ENCODE measurements at places on chromosomes 4 and X. TPM values are rescaled to one million over a fixed set of nuclear protein-coding genes. Genes with fewer than 3 reads are reported as not detected.

The BEND4 gene
- total RNA-seq: 11.5 TPM

The ZFP92 gene
- total RNA-seq: 1.9 TPM

The PTCHD1 gene
- 14.0 TPM for total RNA-seq

The WFS1 gene
- 5.1 TPM for total RNA-seq

The SPANXA1 gene
- total RNA-seq: not detected

The ITGB1BP2 gene
- 0.78 TPM for total RNA-seq

The GAGE13 gene
- total RNA-seq: not detected

The INTU gene
- total RNA-seq: 36.3 TPM

The FGFBP2 gene
- total RNA-seq: not detected

DNA sequence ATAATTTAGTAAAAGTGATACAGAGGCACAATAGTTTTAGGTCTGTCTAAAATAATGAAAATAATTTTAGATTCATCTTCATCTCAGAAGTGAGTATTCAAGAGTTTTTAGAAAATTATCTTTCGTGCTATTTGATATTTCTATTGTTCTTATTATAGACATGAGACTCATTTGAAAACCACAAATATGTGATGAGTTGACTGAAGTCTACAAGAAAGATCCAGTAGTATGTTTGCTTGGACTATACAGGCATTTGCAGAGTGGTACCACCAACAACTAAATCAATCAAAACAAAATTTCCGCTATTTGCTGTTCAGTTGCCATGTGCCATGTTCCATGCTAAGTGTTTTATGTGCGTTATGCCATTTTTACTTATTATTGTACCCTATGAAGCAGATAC lies 1318.5 kb downstream of the STIM2 start:
- DNase-seq: no peak

DNA sequence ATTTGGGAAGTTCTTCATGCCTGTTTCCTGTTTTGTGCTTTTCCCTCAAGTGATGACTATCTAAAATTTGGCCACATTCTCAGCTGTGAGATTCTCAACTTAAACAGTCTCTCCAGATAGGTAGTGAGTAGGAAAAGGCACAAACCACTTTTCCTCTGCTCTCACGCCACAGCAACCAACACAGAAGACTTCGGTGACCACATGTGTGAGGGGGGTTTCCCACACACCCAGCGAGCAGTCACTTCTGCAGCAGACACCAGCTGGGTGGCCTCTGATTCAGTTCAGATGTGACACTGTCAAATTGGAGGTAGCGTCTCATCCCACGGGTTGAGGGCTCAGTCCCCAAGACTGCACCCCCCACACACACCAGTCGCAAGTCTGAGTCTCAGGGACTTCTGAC lies 25.1 kb upstream of the CLDN34 start:
- DNase-seq: no peak

- DNase-seq: no peak
These were observed 135.7 kb downstream of the GPC3 start for GRCh38 chrX:133849676-133850075.

DNA sequence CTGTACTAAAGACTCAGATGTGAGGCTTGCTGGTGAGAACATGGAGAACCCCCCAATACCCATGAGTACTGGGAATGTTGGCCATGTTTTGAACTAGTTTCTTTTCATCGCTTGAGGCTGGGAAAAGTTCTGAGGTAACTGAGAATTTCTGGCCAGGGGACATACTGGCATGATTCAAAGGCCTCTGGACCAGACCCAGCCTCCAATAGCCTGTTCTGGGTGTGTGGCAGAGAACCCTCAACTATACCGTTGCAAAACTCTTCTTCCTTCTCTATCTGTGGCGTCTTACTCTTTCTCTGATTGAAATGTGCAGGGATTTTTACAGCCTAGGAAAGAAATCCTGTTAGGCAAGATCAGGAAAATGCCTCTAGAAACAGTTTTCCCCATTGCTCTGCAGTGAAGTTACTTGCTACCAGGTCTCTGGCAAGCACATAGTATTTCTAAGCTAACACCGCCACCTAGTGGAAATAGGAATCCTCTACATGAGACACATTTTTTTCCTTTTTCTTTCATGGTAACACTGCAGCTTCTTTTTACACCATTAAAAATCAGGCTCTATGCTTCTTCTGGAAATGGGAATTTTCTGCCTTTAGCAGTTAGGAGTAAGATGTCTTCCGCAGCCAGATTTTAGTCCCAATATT lies 170.7 kb upstream of the ZCCHC13 start:
- no peak for DNase-seq

- DNase-seq: no peak
These were observed 23.9 kb upstream of the RNF212 start for GRCh38 chr4:1137063-1137776.

DNA sequence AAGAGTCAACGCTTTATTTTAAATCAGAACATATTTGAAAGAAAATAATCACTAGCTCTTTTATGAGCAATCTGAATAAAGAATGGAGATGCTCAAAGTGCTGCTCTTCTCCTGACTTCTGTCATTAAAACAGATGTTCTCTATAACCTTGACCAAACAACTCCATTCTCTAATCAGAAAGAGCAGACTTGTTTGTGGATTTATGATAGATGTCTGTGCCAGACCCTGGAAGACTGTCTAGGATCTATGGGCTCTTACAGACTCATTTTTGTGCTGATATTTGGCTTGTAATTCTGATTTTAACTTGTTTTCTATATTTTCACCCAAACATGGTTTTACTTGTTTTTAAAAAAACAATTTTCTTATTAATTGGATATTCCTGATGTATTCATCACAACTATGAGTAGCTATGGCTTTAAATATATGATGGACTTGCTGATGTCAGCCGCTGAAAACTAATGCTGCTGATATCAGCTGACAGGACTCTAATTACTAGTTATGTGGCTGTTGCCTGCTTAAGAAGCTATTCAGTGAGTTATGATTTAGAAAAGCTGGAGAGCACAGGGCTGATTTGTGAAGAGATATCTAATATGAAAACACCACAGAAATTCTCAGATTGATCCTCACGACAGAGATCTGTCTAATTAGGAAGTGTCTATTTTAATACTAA lies 31.6 kb upstream of the MAML3 start:
- no peak for DNase-seq

DNA sequence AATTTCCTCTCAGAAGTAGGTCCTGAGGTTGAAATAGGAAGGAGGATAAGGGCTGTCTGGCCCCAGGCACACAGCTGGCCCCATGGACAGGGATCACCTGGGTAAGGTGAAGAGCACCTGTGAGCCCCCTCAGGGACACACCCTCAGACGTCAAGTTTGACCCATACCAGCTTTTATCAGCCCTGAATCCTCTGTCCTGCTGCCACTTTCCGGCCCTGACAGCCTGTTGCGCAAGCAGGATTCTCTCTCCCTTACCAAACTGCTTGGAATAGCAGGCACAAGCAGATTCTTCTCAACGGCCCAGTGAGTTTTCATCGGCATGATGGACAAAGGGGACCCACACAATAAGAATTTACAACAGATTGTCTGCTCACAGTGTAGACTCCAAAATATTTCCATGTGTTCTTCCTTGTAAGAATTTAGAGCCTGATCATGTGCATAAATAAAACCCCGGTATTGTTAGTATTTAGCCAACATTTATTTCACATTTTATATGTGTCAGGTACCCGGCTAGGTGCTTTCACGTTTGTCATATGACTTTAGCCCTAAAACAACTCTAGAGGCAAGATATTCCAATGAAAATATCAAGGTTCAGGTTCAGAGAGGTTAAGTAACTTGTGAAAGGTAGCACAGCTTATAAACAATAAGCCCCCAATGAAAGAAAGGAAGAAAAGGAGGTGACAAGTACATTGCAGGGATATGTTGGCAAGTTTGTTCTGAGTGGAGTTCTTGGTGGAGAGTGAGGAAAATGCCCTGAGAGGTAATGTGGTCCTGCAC lies 107.2 kb upstream of the KIT start:
- no peak for DNase-seq

GRCh38 chrX:134396174-134396573 lies 63.8 kb upstream of the HPRT1 start:
- no peak for DNase-seq

GRCh38 chrX:38211891-38212635 lies 8.6 kb downstream of the SRPX start:
- DNase-seq: no peak

DNA sequence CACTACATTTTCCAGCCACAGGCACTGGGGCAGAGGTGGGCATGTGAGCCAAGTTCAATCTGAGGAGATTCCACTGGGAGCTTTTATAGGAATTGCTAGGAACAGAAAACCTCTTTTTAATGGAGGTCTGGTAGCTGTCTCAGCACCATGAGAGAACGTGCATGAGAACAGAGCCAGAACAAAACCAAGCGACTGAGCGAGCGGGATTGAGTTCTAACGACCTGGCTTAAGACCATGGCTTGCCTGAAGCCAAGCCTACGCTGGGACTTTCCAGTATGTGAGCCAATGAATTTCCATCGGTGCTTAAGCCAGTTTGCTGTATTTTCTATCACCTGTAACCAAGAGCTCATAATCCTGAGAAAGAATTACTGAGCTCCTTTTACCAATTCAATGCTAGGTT lies 183.7 kb downstream of the NR3C2 start:
- no peak for DNase-seq

DNA sequence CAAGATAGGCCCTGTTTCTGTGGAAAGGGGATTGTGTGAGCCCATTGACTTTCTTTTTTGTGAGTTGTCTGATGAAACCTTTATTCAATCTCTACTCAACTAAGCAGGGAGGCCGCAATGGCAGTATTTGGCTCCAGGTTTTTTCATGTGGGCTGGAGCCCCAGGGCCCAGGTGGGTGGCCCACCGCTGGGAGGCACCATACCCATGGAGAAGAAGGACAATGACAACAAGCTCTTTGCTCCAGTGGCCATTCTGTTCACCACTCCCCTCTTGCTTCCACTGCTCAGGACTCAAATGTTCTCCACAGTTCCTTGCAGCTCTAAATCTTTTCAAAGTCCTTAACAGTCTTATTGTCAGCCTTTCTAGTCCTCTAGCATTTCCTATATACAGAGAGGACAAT lies 54.1 kb downstream of the HOPX start:
- DNase-seq: no peak

DNA sequence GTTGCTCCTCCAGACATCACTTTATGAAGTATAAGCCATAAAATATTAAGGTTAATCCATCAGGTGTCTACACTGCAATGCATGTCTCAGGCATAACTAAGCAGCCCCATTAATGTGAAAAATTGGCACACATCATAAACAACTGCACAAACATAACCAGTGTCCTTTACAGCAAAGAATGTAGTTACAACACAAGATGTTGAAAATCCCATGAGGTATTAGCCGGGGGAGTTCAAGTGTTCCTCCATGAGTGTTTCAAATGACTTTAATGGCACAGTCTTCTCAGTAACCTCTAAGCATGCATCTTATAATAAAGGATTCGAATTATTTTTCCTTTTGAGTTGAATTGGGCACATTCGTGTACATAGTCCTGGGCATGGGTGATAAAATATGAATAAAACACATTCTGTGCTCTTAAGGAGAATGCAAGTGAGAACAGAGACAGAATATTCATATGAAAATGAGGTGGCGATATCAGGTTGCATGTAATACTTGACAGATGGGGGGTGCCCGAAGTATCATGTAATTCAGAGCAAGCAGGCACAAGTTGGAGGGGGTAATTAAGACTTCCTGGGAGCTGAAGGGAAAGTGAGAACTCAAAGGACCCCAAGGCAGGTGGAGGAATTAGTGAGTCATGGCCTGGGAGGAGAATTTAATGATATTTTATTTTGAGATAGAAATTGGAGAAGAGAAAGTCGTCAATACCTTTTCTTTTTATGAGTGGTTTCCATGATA lies 18.2 kb upstream of the VCX2 start:
- DNase-seq: no peak

DNA sequence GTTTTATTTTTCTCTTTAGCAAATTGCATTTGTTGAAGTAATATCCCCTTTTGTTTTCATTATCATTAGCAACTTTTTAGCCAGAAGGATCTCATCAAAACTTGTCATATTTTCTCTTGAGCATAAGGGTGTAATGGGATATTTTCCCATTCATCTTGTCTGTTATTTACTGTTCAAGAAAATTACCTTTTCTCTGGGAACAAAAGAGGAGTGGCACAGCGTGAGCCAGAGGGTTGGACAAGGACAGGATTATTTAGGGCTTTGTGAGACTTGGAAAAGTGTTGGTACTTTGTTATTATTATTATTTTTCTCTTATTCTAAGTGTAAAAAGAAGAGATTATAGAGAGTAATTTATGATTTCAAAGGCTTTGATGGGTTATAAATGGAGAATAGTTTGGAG lies 135.9 kb downstream of the PRKX start:
- DNase-seq: no peak

GRCh38 chrX:22171287-22172060 lies 101.2 kb upstream of the CBLL2 start:
- DNase-seq: no peak

GRCh38 chr4:76445911-76446310 lies 10.9 kb downstream of the SHROOM3 start:
- DNase-seq: no peak

DNA sequence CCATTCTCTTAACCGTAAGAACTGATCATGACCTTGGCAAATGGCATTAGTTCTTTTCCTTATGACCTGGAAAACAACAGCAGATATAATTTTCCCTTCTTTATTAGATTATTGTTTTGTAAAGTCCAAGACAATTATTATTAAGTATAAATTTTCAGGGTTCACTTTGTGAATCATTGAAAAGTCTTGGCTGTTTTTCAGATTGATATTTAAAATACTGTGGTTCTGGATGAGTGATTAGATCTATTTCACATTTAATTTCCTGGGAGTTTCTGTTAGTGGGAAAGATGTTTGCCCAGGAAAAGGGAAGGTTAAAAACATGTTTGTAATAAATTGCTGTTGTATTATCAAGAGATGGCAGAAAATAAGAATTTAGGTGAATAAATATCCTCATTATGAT lies 194.9 kb downstream of the TLL1 start:
- DNase-seq: no peak
